ENCODE measurements at places on chromosomes 4 and X.

DNA sequence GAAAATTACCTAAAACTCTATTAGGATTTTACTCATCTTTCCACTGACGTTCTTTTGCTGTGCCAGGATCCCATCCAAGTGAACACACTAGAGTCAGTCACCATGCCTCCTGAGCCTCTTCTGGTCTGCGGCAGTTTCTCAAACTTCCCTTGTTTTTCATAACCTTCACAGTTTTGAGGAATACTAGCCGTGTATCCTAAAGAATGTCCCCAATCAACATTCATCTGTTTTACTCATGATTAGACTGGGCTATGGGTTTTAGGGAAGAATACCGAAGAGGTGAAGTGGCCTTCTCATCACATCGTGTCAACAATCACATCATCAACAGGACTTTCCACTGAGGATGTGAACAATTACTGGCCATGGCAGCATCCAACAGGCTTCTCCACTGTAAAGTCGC is 4.8 kb downstream of the LRP2BP start:
- H3K36me3 ChIP-seq = no peaks in the 10 kb centered on the region
- DNase-seq = no peak
- H3K27me3 ChIP-seq = no peaks in the 10 kb centered on the region
- peaks cover 12% of the 10 kb centered on the region for H3K4me1 ChIP-seq
- no peak overlapping the region for H3K27ac ChIP-seq

DNA sequence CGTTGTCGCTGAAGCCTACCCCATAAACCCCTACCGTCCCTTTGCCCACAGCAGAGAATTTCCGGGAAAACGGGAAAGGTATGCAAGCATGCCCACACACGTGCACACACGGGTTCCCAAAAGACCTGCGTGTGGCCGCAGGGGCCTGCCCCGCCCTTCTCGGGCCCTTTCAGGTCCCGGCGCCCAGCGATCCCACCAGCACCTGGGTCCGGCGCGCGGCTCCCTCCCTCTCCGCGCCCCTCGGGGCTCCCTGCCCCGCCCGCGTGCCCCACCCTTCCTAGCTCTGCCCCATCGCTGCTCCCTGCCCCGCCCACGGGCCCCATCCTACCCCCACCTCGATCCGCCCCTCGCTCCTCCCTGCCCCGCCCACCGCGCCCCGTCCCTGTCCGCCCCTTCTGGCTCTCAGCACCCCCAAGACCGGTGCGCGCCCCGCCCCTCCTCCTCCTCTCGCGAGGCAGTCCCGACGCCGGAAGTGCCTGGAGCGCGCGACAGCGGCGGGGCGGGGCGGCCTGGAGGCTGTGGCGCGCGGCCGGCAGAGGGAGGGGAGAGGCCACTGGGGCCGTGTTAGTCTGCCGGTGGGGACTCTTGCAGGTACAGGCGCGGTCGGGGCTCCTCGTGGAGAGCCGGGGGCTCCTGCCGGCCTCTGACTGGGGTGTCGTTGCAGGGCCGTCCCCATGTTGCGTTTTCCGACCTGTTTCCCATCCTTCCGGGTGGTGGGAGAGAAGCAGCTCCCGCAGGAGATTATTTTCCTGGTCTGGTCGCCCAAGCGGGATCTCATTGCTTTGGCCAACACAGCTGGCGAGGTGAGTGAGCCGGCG is at the start of gene ANAPC4:
Gene ANAPC4 (plus strand): TSS at position 510 of the 818 bp plus-strand sequence. CDS start 165 bp downstream, at position 675.
- peak; percentile 97 for DNase-seq
- peak within 1 kb of the TSS; percentile 56 for H3K27ac ChIP-seq
- H3K4me3 ChIP-seq = peak within 1 kb of the TSS; percentile 91
- no peaks in the 10 kb centered on the region for H3K27me3 ChIP-seq
- no peaks in the 10 kb centered on the region for H3K36me3 ChIP-seq
- H3K4me1 ChIP-seq = peaks cover 7% of the 10 kb centered on the region

DNA sequence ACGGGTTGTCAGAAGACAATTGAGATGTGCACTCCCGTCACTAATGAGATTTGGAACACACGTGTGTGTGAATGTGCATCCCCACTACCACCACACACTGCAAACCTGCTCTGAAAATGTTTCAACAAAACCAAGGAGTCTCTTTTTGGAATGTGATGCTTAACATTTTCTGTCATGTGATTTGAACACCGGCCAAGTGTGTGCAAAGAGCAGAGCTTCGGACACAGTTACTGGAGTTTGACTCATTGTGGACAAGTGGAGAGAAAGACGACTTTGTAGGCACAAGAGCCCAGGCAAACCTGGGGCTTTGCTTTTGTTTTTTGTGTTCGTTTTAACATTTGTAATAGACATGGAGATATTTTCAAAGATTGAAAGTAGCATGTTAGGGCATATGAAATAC is 49.2 kb downstream of the CCKAR start:
- no peaks in the 10 kb centered on the region for H3K4me1 ChIP-seq
- no peaks in the 10 kb centered on the region for H3K27me3 ChIP-seq
- no peak for DNase-seq
- H3K4me3 ChIP-seq = no peak overlapping the region

- H3K4me3 ChIP-seq = peak overlapping the region; percentile 21
- H3K27me3 ChIP-seq = no peaks in the 10 kb centered on the region
- peaks cover 40% of the 10 kb centered on the region for H3K4me1 ChIP-seq
- DNase-seq = no peak
These were observed 3.2 kb downstream of the SEL1L3 start for GRCh38 chr4:25859429-25860148.

DNA sequence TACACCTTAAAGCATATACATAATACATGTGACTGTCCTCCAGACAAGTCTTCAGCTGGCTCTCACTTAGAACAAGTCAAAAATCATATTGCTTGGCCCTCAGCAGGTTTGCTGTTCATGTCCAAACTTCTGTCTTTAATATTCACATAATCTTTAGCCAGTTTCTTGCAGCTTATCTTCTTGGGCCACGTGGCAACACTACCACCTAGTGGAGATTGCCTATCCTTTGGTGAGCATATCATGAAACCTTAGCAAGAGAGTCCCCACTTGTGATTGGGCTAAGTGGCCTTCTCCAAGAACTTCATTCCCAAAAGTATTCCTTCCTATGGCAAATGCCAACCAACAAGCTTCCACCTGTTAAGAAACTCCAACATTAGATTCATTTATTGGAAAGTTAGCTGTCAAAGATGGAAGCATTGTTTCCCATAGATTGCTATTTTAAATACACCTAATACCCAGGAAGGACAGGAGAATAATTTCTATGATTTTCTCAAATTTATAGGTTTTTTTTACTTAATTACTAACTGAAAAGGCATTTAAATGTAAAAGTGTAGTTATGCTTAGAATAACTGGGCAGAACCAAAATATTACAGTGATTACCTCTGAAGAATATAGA is 231.9 kb upstream of the INTU start:
- no peak overlapping the region for H3K27ac ChIP-seq
- no peaks in the 10 kb centered on the region for H3K4me1 ChIP-seq
- H3K36me3 ChIP-seq = no peaks in the 10 kb centered on the region
- H3K4me3 ChIP-seq = no peak overlapping the region

- H3K4me3 ChIP-seq = no peak overlapping the region
- no peaks in the 10 kb centered on the region for H3K36me3 ChIP-seq
- no peak overlapping the region for H3K27ac ChIP-seq
- no peaks in the 10 kb centered on the region for H3K4me1 ChIP-seq
- no peak for DNase-seq
- no peaks in the 10 kb centered on the region for H3K27me3 ChIP-seq
These were observed 17.4 kb upstream of the FAM47E start for GRCh38 chr4:76233967-76234678.

DNA sequence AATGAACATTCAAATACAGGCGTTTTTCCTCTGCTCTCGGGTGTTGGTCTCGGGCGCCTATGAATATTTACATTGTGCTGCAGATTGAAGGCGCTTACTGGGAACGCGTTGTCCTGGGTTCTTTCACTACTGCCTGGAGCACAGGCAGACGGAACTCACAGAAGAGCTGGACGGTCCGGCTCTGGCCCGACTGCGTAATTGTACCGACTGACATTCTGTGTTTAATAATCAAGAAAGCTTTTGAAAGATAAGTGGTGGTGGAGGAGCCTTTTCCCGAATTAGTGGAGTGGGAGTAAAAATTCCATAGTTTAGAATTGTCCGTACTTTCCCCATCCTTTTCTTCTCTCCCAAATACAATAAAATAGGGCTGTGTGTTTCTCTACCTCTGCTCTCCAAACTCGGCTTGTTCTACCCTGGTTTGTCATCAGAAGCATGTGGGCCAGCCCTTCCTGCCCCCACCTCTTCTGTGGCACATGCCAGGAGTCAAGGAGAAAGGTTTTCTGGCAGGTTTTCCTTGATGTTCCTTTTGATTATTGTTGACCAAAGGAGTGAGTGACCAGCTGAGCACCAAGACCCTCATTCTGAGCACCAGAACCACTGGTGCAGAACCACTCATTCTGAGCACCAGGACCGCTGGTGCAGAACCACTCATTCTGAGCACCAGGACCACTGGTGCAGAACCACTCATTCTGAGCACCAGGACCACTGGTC is 2.3 kb downstream of the FHDC1 start:
- no peaks in the 10 kb centered on the region for H3K36me3 ChIP-seq
- no peak for DNase-seq
- H3K4me3 ChIP-seq = peak overlapping the region; percentile 44
- H3K4me1 ChIP-seq = peaks cover 10% of the 10 kb centered on the region
- peaks cover 18% of the 10 kb centered on the region for H3K27me3 ChIP-seq
- H3K27ac ChIP-seq = no peak overlapping the region

GRCh38 chrX:9871701-9872268 is 85.6 kb downstream of the SHROOM2 start:
- DNase-seq = no peak
- no peak overlapping the region for H3K4me3 ChIP-seq
- H3K4me1 ChIP-seq = no peaks in the 10 kb centered on the region
- no peaks in the 10 kb centered on the region for H3K36me3 ChIP-seq

DNA sequence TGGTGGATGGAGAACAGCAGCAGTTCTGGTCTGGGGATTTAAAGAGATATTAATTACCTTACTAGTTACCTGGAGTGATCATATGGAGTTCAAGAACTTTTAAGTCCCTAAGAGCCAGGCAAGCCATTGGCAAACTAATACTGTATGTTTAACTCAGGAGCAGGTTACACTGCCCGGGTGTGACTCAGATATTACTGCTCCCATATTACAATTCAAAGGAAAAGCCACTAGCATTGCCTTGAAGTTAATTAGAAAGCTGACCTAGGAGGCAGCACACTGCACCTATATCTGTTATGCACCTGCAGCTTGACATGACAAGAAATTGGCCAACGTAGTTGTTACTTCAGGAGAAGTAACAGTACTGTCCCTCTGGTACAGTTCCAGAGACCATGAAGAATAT is 47.2 kb downstream of the GRK4 start:
- no peaks in the 10 kb centered on the region for H3K36me3 ChIP-seq
- H3K4me3 ChIP-seq = no peak overlapping the region
- H3K4me1 ChIP-seq = no peaks in the 10 kb centered on the region
- DNase-seq = no peak
- H3K27me3 ChIP-seq = no peaks in the 10 kb centered on the region

DNA sequence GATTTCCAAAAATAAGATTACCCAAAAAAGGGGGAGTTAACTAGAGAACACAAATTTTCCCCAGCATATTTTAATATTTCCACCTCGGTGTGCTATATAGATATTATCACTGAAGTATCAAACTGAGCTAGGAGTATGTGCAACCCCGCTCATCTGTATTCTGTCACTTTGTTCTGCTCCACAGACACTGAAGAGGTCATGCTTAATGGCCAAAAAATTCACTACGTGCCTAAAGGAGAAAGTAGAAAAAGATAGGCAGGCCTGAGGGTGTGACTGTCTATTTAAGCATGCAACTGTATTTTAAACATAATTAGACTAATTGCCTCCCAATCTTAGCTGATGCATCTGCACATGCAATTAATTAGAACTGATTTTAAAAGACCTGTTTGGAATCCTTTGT is 24.5 kb downstream of the SH3RF1 start:
- no peaks in the 10 kb centered on the region for H3K36me3 ChIP-seq
- no peaks in the 10 kb centered on the region for H3K27me3 ChIP-seq
- H3K27ac ChIP-seq = no peak overlapping the region
- no peak for DNase-seq
- H3K4me1 ChIP-seq = no peaks in the 10 kb centered on the region

GRCh38 chr4:186074189-186074588 is 5.2 kb downstream of the TLR3 start:
- H3K36me3 ChIP-seq = no peaks in the 10 kb centered on the region
- no peak overlapping the region for H3K4me3 ChIP-seq
- H3K27me3 ChIP-seq = no peaks in the 10 kb centered on the region
- H3K27ac ChIP-seq = no peak overlapping the region

GRCh38 chrX:20267607-20267930 is 860 bp upstream of the RPS6KA3 start:
- H3K4me3 ChIP-seq = peak overlapping the region; percentile 62
- no peak for DNase-seq
- H3K36me3 ChIP-seq = no peaks in the 10 kb centered on the region
- peak overlapping the region; percentile 88 for H3K27ac ChIP-seq

DNA sequence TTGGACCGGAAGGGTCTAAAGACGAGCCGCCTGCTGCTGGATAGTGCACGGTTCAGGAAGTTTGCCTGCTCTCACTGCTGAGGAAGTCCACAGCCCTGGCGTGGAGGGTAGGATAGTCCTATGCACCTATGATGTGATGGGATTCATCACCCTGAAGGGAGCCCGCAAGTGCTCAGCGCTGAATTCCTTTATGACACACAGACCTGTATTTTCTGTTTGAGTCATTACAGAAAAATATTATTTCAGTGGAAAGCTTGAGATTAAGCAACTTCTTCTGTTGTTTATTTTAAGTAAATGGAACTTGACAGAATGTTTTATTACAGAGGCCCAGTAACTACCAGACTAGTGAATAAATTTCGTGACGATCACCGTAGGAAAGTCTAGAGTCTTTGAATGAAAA is 123.2 kb downstream of the TRIML1 start:
- no peaks in the 10 kb centered on the region for H3K36me3 ChIP-seq
- no peak for DNase-seq
- no peak overlapping the region for H3K4me3 ChIP-seq
- H3K4me1 ChIP-seq = no peaks in the 10 kb centered on the region

GRCh38 chr4:94406668-94407437 is 44.9 kb upstream of the PDLIM5 start:
- no peak for DNase-seq
- no peaks in the 10 kb centered on the region for H3K36me3 ChIP-seq
- H3K27ac ChIP-seq = no peak overlapping the region
- no peaks in the 10 kb centered on the region for H3K27me3 ChIP-seq
- no peak overlapping the region for H3K4me3 ChIP-seq

DNA sequence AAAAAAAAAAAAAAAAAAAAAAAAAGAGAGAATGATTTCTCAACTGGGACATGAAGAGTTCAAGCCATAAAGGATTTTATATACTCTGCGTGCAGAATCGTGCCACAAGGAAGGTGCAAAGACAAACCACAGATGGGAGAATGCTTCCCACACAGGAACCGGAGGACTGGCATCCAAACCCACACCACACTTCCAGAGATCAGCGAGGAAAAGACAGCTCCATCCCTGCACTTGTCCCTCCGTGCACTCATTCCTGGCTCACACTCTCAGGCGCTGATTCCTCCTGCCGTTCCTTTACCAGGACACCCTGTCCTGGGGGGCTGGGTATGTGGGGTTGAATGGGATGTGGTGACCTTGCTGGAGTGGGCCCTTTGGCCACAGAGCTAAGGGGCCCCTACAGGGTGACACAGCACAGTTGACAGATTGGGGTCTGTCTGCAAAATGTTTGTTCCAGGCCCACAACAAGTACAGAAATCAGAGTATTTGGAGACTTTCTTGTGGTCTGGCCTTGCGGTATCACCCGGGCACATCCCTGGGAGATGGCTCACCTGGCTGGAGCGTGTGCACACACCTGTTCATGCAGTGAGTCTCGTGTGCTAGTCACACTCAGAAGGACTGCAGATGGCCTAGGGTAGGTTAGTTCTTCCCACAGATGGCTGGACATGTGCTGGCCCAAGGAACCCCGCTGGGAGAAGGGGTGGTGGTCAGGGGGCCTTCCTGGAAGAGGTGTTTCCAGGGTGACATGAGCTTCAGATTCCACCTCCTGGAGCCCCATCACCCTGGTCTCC is 55.4 kb upstream of the GPR78 start:
- no peaks in the 10 kb centered on the region for H3K4me1 ChIP-seq
- no peaks in the 10 kb centered on the region for H3K27me3 ChIP-seq
- H3K27ac ChIP-seq = no peak overlapping the region
- no peak for DNase-seq
